ENCODE measurements at places on chromosomes 7 and 10.
A peak's percentile ranks its signal among the peaks of the same experiment; 100 is the strongest.

GRCh38 chr10:76278811-76279460, 847.5 kb downstream of the LRMDA start:
- DNase-seq, result no peak

DNA sequence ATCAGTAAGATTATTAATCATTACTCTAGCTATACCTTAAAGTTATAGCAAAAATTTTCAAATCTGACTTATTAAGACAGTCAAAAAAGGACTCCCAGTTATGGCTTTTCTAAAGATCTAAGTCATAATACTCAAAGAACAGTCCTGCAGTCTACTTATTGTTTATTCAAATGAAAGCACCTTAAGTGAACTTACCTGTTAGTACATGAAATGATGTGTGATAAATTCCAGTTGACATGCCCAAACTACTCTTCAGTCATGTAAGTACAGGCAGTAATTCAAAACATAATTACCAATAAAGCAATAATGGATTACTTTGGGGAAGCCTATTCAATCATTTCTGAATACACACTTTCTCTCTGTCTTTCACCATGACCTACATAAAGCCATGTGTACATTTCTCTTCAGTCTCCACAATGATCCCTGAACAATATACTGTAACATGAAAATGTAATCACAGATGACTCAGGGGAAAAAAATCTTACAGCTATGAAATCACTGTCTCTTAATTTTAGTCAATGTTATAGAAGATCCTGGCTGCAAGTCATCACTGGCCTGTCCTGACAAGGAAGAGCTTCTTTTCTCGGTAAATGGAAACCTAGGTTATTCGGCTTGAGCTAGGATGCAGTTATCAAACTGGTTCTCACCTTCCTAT, 420.7 kb upstream of the LRRTM3 start:
- no peak for DNase-seq

DNA sequence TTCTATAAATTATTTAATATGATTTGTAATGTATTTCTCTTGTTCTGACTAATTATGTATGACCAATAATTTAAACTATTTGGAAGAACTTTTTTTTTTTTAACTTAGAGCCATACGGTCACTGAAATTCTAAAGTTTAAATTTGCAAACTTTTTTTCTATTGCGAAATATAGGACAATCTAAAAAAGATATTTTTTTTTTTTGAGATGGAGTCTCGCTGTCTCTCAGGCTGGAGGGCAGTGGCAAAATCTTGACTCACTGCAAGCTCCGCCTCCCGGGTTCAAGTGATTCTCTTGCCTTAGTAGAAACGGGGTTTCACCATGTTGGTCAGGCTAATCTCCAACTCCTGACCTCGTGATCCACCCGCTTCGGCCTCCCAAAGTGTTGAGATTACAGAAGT, 130.5 kb downstream of the CPED1 start:
- DNase-seq, result no peak

GRCh38 chr10:103198648-103199047, 5.6 kb upstream of the NT5C2 start:
- no peak for DNase-seq

- no peak for DNase-seq
Measured at GRCh38 chr7:83751217-83751616, 102.3 kb upstream of the SEMA3E start.

- peak; percentile 23 for DNase-seq
Measured at GRCh38 chr10:34437906-34438305, 377.2 kb downstream of the PARD3 start.

- DNase-seq, result no peak
Measured at GRCh38 chr10:122338609-122339441, 35.7 kb upstream of the PLEKHA1 start.

DNA sequence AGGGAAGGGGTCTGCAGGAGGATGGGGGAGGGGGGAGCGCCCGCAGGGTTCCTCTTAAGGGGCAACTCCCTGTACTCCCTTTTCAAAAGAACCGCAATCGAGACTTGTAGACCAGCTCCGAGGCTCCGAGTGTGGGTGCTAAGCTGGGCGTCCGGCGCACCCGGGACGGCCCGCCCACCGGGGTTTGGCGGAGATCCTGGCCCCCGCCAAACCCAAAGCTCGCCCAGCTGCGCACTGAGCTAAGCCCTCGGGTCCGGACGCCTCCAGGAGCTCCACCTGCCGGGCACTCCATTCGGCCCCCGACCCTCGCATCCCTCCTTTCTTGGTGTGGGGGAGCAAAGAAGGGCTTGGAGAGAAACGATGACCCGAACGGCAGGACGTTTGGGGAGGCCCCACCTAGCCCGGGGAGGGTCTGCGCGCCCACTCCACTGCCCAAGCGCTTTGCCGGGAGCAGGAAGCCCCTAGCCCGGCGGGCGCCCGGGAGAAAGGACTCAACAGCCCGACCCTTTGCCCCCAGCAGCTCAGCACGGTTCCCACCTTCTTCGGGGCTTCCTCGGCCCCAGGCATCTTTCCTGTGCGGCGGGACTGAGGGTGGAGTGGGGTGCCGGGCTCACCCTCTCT, 651 bp downstream of the AFAP1L2 start:
- peak; percentile 62 for DNase-seq

GRCh38 chr10:98246911-98247805, 20.8 kb downstream of the LOXL4 start:
- no peak for DNase-seq

GRCh38 chr7:138170959-138171703, 94.9 kb downstream of the AKR1D1 start:
- DNase-seq, result no peak
